Left kidney (tissue), 8 donors: ENCODE measurements at places on chromosomes 6 and 20. TPM values are rescaled to one million over a fixed set of nuclear protein-coding genes. Genes with fewer than 3 reads are reported as not detected.

LY6G5C gene
- polyA plus RNA-seq = 2.7 TPM

GNAS-AS1 gene
- polyA plus RNA-seq = 1.0 TPM

LMBRD1 gene
- polyA plus RNA-seq = 146 TPM

IFT52 gene
- polyA plus RNA-seq = 70.9 TPM

SYNDIG1 gene
- 6.5 TPM for polyA plus RNA-seq

GATA5 gene
- 6.9 TPM for polyA plus RNA-seq

RNF217 gene
- 21.2 TPM for polyA plus RNA-seq

COL12A1 gene
- 79.2 TPM for polyA plus RNA-seq

LGSN gene
- 1.4 TPM for polyA plus RNA-seq

PPARD gene
- 21.1 TPM for polyA plus RNA-seq

LRFN2 gene
- polyA plus RNA-seq = 0.81 TPM

ID1 gene
- 132 TPM for polyA plus RNA-seq

RHAG gene
- polyA plus RNA-seq = 0.96 TPM

SLC22A2 gene
- polyA plus RNA-seq = 14.3 TPM

INSM1 gene
- polyA plus RNA-seq = not detected

LY6G6D gene
- polyA plus RNA-seq = not detected

DEFB124 gene
- 0.48 TPM for polyA plus RNA-seq

OPRM1 gene
- 0.08 TPM for polyA plus RNA-seq

C6orf58 gene
- 1.2 TPM for polyA plus RNA-seq

PTK6 gene
- polyA plus RNA-seq = 1.1 TPM

MEP1A gene
- not detected for polyA plus RNA-seq

MAS1L gene
- polyA plus RNA-seq = not detected

LAMA4 gene
- 108 TPM for polyA plus RNA-seq

STX11 gene
- 0.27 TPM for polyA plus RNA-seq

TMEM151B gene
- polyA plus RNA-seq = 0.88 TPM

SAPCD1 gene
- polyA plus RNA-seq = 16.0 TPM

SYCP2L gene
- polyA plus RNA-seq = 7.9 TPM

HSPA1L gene
- 3.8 TPM for polyA plus RNA-seq

HLA-DRB5 gene
- 6.3 TPM for polyA plus RNA-seq

BTN1A1 gene
- 0.22 TPM for polyA plus RNA-seq

CTAGE9 gene
- polyA plus RNA-seq = 0.55 TPM

HLA-DOA gene
- 5.9 TPM for polyA plus RNA-seq

LY6G6F gene
- polyA plus RNA-seq = 0.32 TPM

PRICKLE4 gene
- polyA plus RNA-seq = 6.8 TPM

GPR6 gene
- polyA plus RNA-seq = not detected

C20orf141 gene
- polyA plus RNA-seq = not detected

BACH2 gene
- polyA plus RNA-seq = 11.4 TPM

EDN3 gene
- polyA plus RNA-seq = 3.7 TPM

UBD gene
- 2.3 TPM for polyA plus RNA-seq

IL17F gene
- 0.40 TPM for polyA plus RNA-seq

SASH1 gene
- 30.2 TPM for polyA plus RNA-seq

POU3F2 gene
- 0.15 TPM for polyA plus RNA-seq

POLR1C gene
- polyA plus RNA-seq = 40.2 TPM

IL20RA gene
- 2.1 TPM for polyA plus RNA-seq

RIMS1 gene
- polyA plus RNA-seq = 2.8 TPM

CDH26 gene
- 1.6 TPM for polyA plus RNA-seq

SSTR4 gene
- not detected for polyA plus RNA-seq

SOX18 gene
- 4.5 TPM for polyA plus RNA-seq

TMEM74B gene
- 5.2 TPM for polyA plus RNA-seq

TP53TG5 gene
- 2.0 TPM for polyA plus RNA-seq
